ENCODE measurements at places on chromosomes 1 and 21.
A peak's percentile ranks its signal among the peaks of the same experiment; 100 is the strongest.

DNA sequence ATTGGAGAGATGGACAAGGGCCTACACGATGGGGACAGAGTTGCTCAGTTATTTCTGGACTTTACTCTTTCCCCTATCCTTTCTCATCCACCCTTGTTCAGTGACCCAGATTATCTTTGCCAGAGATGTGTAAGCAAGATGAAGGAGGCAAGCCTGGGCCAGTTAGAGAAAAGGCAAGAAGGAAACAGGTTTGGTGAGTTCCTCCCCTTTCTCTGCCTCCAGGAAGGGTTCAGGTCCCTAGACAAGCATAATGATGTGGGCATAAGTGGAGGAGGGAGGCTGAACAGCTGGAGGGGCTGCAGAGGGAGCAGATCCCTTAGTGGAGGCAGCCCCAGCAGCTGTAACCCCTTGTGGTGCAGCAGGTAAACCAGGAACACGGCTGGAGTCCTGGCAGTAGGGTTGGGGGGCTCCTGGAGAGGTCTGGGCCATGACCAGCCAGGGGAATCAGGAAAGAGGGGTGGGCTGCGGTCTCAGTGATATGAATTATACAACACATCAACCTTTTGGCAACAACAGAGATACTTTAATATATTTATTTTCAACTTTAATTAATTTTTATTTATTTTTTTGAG is 9.2 kb upstream of the CDC42 start:
- DNase-seq, result no peak

DNA sequence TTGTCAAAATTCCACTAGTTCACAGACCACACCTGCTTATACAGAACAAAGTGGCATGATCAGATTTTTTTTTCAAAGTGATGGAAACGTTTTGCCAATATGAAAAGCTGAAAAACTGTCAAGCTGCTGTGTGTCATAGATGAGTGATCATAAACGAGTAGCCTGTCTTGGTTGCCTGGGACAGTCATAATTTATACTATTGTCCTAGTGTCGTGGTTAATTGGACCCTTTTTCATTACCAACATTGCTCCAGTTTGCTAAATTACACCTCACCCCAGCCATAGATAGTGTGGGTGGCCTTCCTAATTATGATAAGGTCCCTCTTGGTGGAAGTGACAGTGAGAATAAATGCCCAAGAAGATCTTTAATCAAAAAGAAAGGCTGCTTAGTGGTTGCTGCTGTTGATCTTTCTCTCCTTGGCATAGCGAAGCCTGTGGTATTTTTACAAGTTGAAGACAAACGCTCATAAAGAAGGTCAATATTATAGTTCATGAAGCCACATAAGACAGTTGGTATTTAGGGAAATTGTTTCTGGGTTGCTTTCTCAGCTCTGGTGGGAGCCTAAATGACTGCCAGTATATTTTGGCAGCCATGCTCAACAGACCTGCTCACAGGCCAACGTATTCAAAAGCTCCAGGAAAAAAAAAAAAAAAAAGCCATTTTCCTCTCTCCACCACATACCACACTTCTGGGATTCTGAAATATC is 478.1 kb downstream of the PLA2G4A start:
- DNase-seq, result no peak

GRCh38 chr1:79575424-79575823 is 568.9 kb upstream of the ADGRL4 start:
- DNase-seq, result no peak

GRCh38 chr1:22470227-22470626 is 18.6 kb downstream of the ZBTB40 start:
- no peak for DNase-seq

GRCh38 chr1:223429313-223429731 is 36.1 kb downstream of the CCDC185 start:
- DNase-seq, result no peak

GRCh38 chr1:225911191-225912130 is 12.6 kb downstream of the PYCR2 start:
- DNase-seq, result no peak

- no peak for DNase-seq
These were observed 63.7 kb downstream of the SLC66A1 start for GRCh38 chr1:19375631-19376400.

DNA sequence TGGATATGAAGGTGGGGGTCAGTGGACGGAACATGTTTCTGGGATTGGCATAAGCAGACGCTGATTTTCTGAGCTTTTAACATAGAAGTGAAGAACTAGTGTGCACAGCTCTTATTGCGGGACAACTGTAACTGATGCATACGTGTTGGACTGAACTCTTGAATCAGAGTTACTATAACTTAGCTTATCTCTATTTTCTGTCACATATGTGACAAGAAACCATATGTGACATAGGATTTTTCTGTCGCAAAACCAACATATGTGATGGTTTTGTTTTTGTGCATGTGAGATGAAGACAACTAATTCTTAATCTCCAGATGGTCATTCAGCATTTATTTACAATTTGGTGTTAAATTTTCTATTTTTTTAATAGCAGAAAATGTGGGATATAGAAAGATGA is 249.9 kb downstream of the GREM2 start:
- DNase-seq, result no peak

DNA sequence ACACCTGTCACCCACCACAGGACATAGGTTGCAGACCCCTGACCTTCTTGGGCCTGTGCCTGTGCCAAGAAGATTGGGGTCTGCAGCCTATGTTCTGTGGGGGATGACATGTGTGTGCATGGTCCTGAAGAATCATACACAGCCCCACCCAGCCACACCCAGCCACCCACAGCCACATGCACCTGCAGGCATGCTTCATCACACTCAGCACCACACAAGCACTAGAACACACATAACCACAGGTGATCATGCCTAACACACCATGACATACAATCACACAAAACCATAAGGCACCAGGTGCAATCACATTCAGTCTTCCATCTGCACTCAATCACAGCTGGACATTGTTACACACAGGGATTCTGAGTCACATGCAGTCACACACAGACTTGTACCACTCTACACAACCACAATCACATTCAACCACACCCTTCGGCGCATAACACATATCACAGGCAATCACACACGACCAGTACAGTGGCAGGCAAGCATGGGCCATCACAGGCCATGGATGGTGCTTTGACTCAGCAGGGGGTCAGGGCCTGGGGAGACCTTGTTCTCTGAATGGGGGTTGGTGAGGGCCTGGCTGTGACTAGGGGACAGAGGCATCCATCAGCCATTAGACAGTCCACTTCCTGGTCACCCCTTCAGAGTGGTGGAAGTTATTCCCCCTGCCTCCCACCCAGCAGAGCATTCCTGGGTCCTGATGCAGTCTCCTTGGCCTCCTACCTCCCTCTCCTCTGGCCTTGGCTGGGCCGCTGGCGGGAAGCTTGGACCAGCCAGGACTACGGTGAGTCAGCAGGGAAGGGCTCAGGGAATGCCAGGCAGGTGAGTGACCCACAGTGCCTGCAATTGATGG is 44.3 kb upstream of the EPS8L3 start:
- no peak for DNase-seq

DNA sequence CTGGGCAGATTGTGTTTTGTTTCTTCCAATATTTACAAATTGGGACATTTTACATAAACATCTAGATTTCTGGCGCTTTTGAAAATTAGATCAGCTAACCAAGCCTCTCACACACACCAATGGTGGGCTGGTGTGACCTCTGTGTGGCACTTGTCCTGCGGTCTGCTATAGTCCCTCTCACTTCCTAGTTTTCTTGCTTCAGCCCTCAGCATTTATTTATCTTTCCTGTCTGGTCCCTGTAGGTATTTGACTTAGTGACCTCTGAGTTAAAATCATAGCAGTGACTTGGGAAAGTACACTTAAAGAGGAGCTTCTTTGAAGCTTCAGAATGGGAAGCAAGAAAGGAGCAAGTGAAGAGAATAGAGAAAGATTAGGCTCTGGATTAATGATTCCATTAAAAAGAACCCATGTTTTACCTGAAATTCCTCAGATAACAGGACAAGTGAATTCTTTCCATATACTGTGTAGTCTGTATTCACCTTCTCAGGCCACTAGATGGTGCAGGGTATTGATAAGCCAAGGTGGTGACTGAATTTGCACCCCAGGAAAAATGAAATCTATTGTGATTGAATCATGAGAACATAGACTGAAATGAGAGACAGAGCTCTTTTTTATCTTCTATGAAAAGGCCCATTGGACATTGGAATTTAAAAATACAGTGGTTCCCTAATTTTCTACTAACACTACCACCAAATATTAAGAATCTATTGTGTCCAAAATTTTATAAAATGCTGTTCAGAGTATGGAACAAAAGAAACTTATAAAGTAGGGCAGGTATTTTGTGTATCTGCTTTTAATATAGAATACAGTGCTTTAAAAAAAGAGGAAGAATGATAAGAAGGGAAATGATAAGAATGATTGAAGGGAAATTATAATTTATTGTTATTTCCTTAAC is 7.1 kb upstream of the DIPK1A start:
- no peak for DNase-seq

- peak; percentile 85 for DNase-seq
These were observed 2.8 kb upstream of the ZC3H12A start for GRCh38 chr1:37471345-37472231.

- DNase-seq, result no peak
These were observed 3.3 kb downstream of the VWA1 start for GRCh38 chr1:1438531-1439381.

DNA sequence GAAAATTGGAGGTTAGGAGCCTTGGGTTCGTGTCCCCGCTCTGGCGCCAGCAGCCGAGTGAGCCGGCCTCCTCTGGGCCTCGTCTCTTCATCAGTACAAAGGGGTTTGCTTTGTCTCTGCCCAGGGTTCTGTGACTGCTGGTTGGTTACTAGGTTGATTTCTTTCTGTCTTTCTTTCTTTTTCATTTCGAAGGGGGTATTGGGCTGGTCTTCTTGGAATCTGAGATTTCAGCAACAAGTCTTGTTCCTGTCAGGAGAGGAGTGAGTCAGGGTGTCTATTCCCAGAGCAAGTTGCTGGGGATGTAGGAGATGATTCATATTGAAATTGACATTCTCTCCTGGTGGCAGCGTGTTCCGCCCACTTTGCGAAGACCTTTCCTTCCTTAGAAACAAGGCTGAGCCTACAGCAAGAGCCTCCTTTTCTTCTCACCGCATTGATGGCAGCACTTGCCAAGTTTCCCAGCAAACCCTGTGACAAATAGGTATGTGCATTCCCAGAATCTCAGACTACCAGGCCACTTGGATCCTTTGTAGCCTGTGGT is 79.2 kb downstream of the MAN1C1 start:
- peak; percentile 78 for DNase-seq

DNA sequence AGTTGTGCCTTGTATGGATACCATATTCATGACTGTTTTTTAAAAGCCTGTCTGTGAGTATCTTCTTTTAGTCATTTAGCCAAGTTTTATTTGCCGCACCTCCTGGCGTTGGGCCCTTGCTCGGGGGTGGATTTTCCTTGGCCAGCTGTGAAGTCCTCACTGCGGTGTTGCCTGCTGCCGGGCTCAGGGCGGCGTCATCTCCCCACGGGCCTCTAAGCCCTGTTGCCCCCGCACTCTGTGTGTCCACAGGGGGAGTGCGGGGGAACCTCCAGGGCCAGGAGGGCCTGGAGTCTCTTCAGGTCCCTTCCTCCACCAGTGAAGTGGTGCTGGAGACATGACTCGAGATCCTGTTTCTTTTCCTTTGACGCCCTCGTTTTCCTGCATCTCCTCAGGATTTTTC is 65.8 kb upstream of the DIP2A start:
- peak; percentile 31 for DNase-seq

DNA sequence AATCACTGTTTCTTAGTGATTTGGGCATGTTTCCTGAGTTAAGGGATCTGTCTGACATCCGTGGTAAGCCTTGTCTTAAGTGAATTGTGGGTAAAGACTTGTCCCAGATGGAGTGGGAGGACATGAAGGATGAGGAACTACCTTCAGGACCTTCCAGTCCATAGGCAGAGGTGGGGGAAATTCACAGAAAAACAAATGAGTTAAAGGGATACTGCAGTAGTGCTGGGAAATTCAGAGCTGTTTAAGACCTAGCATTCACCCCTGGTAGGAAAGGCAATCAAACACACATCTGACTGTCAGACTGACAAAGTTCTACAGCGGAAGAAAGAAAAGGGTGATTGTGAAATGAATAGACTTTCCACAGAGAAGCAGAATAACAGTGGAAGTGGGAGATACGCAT is 3.0 kb downstream of the GNAT2 start:
- DNase-seq, result no peak

- no peak for DNase-seq
These were observed 14.6 kb downstream of the ADAR start for GRCh38 chr1:154593390-154593789.

All from smooth muscle cell of the brain vasculature (primary cell).